ENCODE measurements at places on chromosomes 6 and 20.
A peak's percentile ranks its signal among the peaks of the same experiment; 100 is the strongest.

DNA sequence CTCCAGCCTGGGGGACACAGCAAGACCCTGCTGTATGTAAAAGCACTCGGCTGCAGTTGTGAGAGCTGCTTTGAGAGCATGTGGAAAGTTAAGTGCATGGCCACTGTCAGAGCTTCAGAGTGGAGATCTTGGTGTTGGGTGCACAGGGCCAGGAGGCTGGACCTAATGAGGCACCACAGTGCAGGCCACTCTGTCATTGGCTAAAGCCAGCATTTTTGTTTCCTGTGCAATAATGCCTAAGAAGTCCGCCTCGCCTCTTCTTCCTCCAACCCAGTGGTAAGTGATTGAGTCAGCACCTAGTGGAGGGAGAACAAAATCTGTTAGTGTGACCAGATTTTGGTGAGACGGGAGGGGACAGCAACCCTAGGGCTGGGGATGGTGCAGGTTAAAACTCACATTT is 60.6 kb downstream of the SSR1 start:
- DNase-seq: no peak

DNA sequence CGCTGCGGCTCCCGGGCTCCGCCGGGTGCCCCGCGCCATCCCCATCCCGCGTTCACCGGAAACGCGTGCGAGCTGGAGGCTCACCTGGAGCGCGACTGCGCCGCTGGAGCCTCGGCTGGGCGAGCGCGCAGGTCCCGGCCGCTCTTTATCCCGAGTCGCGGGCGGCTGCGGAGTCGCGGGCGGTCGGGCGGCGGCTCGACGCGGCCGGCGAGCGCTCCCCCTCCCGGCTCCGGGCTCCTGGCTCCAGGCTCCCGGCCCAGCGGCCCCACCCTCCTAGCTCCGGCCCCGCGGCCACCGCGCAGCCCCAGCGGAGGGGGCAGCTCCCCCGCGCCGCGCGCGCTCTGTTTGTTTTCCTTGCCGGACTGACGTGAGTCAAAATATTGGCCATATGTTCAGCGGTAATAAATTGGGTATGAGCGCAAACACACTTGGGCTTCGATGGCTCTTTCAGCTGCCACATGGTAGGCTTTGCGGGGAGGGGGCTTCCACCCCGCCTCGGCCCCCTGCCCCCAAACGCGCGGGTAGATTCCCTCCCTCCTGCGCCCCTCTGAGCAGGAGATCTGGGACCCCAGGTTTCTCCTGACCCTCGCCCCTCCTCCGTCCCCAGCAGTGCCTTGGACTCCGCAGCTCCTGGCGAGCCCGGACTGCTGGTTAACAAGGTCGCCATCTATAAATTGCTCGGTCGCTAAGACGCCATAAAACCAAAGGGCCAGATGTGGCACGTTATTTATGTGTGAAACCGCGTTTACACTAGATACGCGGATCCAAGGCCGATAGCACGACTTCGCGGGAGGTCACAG is 8.8 kb upstream of the NKX2-2 start:
- DNase-seq: no peak

DNA sequence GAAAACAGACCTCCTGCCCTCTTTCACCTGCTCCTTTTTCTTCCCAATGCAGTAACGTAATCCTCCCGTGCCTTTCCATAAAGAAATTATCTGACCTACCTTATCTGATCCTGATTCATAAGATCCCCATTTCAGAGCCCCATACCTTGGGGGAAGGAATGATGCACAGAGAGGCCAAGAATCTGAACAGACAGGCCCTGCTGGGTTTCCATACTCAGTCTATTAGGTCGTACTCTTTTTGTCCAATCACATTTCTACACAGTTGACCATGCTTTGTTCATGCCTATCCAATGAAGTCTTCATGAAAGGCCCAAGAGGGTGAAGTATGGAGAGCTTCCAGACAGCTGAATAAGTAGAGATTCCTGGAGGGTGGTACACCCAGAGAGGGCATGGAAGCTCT is 25.3 kb downstream of the SRPK1 start:
- no peak for DNase-seq

GRCh38 chr6:73108949-73109348 is 116.3 kb downstream of the KHDC1L start:
- no peak for DNase-seq

- no peak for DNase-seq
These were observed 23.9 kb downstream of the GNAS start for GRCh38 chr20:58876437-58876836.

- peak; percentile 24 for DNase-seq
These were observed 10.8 kb upstream of the TAAR1 start for GRCh38 chr6:132669690-132670291.

GRCh38 chr6:79864001-79864400 is 83.4 kb downstream of the ELOVL4 start:
- no peak for DNase-seq

DNA sequence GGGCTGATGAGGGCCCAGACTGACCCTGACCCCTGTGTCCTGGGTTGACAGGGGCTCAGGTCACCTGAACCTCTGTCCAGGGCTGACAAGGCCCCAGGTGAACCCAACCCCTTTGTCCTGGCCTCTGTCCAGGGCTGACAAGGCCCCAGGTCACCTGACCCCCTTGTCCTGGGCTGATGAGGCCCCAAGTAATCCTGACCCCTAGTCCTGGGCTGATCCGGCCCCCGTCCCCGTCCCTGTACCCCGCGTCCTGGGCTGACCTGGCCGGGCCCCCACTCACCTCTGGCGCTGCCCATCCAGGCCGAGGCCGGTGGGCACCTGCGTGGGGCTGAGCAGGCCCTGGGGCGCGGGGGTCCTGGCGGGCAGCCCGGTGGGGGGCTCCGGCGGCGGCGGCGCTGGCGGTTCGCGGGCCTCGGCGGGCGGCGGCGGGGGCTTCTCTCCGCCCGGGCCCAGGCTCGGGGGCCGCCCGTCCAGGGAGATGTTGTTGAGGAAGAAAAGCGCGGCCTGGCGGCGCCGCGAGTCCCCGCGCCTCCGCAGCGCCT is 379 bp downstream of the CABLES2 start:
- DNase-seq: no peak

- DNase-seq: peak; percentile 80
These were observed 171.7 kb downstream of the WDR27 start for GRCh38 chr6:169529931-169530751.

GRCh38 chr20:37903317-37904007 is 535 bp downstream of the VSTM2L start:
- DNase-seq: no peak

DNA sequence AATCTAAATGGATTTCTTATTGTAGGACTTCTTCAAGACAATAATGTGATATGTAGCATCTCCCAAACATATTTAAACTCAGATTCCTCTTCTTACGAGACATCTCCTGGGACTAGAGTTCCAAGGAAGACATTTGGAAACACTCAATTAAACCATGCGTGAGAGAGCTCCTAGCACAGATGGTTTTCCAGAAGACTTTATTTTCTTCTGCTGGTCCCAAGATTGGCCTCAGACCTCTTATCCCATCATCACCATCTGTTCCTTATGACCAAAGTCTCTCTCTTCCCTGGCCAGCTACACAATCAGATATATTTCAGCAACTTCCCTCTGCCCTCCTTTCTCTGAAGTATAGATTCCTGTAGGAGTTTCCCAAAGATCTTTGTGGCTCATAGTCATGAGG is 93.2 kb upstream of the JARID2 start:
- DNase-seq: peak; percentile 25

- DNase-seq: no peak
These were observed 343.4 kb downstream of the KIF16B start for GRCh38 chr20:16229813-16230212.

DNA sequence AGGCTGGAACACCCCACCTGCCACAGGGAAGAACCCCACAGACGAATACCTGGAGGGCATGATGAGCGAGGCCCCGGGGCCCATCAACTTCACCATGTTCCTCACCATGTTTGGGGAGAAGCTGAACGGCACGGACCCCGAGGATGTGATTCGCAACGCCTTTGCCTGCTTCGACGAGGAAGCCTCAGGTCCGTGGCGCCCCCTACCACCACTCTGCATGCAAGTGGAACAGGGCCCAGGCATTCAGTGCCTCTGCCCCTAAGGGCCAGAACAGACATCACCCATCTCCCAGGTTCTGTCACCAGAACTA is 6.6 kb downstream of the MYL9 start:
- DNase-seq: no peak

GRCh38 chr6:2522521-2522920 is 228.2 kb downstream of the MYLK4 start:
- no peak for DNase-seq

GRCh38 chr20:42402455-42402854 is 784.3 kb upstream of the CHD6 start:
- DNase-seq: no peak

DNA sequence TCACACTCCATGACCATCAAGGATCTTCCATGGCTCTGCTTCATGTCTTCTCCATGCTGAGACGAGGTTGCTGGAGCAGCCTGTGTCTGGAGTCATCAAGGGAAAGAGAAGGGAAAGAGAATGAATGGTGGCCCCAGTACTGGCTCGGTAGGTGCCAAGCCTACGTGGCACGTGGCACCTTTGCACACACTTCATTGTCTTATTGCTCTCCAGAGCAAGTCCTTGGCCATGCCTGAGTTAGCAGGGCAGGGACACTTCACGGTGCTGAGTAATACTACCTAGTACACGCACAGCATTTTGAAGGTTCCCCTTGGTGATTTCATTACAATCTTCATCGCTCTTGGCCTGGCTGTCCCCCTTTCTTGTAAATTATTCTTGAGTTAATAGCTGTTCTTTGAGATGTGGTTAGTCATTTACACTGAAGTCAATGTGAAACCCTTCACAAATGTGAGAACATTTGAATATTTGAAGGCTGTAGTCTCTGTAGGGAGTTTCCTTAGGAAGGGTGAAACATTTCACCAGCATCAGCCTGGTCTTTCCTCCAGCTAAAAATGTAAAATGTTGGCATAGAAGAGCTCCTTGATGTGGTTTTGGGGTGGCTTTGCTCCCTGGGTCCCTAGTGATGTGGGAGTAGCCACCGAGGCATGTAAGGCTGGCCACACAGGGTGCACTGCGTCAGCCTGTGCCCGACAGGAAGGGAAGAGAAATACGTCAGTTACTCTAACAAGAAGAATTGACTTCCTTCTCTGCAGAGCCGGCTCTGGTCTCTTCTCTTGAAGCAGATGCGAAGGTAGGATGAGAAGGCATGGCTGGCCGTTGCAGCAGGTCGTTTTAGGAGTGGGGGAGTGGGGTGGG is at the start of gene SYTL3:
SYTL3 (plus strand) TSS at position 766 of the 855 bp plus-strand sequence. CDS start 13,215 bp downstream, outside the sequence.
- DNase-seq: no peak

DNA sequence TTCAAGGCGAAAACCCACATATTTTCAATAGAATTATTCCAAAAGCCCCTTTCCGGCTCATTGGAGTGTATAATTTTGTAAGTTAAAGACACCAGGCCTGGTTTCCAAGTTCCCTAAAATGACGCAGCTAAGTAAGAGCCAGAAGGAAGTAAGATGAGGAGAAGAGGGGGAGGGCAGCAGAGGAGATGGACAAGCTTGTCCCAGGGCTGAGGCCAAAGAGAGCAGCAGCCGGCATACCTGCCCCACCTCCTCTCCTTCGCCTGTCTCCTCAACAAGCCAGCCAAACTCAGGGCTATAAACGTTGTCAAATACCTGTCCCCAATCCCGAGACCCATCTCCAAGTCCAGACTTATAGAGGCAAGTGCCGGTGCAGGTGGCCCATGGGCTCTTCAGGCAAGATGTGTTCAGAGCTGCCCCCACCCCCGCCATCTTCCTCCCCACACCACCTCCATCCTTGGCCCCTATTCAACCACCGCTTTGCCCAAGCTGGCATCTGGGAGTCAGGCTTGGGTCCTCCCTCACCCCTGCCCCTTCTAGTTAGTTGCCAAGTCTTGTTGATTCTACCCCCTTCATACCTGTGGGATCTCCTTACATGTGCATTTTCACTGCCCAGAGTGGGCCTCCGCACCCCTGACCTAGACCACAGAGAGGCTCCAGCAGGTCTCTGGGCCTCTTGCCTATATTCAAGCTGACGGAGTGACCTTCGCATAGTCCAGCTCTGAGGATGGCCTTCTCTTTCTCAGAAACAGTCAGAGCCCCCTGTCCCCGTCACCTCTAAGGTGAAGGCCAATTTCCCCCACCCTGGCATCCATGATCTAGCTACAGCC is 75.7 kb upstream of the SIRPA start:
- no peak for DNase-seq

- no peak for DNase-seq
These were observed 14.3 kb upstream of the NEDD9 start for GRCh38 chr6:11246722-11247121.

GRCh38 chr20:16018881-16019280 is 554.4 kb downstream of the KIF16B start:
- DNase-seq: no peak

GRCh38 chr6:130152908-130153510 is 69.7 kb downstream of the SAMD3 start:
- no peak for DNase-seq

DNA sequence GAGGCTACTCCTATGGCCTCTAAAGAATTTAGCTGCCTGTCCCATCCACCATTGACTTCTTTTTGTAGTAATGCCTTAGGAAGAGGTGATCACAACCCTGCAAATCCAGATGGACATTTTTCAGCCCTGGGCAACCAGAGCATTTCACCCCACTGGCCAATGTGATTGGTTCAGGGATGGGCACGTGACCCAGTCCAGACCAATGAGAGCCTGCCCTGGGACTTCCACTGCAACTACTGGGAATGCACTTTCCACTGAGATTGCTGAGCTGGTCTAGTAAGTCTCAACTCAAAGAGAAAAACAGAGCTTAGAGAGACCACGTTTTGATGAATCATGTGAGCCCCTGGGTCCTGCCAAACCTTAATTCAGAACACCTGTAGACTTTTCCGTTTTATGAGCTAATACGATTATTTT is 8.9 kb upstream of the UBE2V1 start:
- no peak for DNase-seq

DNA sequence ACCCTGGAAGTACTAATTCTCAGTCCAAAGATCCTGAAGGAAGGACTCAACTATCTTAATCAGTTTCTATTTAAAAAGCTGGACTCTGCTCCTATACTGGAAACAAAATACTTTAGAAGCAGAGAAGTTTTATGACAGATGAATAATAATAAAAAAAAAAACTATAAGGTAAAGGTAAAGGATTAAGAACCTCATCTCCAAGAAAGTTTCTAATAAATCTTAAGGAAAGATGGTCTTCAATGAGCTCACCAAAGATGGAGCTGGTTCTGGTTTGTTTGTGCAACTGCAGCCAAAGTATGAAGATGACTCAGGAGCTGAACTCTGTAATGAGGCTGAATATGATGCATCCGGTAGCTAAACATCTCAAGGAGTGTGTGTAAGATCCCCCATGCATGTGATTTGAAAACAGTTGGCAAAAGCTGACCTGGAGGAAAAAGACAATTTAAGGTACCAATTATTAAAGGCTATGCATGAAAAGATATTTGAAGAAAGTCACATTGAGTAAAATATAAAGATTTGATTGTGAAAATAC is 25.2 kb downstream of the MED23 start:
- DNase-seq: no peak

GRCh38 chr20:50690650-50691572 is at the start of gene RIPOR3:
TSS of gene RIPOR3 (minus strand) at chr20:50691542. CDS start at chr20:50691128, 414 bp downstream.
- DNase-seq: no peak

GRCh38 chr6:43173591-43174262 is 2.7 kb downstream of the SRF start:
- DNase-seq: no peak

GRCh38 chr6:96391776-96392360 is 129.7 kb upstream of the UFL1 start:
- peak; percentile 31 for DNase-seq

- no peak for DNase-seq
These were observed 27.6 kb upstream of the NFATC2 start for GRCh38 chr20:51569815-51570738.
